NCI-H1092 treated with DMSO at 0.1 percent for 48 hours (cell line): ENCODE measurements at places on chromosomes 6 and 20.

DNA sequence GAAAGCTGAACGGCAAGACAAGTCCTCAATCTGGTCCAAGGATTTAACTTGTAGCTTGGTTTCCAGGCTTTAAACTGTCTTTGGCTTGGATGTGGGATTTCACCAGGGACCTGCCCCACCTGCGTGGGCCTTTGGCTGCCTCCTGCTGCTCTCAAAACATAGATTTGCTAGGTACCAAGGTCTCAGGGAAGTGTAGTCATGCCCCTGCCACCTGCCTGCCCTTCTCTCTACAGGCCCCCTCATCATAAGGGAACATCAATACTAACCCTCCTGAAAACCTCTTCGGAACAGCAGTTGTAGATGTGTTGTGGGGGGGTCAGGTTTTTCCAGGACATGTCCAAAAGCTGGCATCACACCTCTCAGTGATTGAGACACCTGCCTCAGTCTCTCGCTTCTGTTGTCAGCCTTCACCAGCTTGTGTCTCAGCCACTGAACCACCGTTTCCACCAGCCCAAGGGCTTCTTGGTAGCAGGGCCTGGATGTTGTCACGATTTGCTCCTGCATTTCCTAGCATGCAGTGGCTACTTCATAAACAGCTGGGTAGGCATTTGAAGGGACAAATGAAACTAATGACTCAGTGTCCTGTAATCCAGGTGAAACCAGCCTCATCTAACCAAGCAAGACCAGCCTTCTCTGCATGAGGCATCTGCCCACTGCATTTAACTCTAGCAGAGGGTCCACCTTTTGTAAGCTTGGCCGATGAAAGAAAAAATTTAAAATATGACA, 141.6 kb upstream of the THBS2 start:
- DNase-seq, result no peak

- no peak for DNase-seq
Measured at GRCh38 chr6:77457720-77458349, 5.5 kb downstream of the HTR1B start.

DNA sequence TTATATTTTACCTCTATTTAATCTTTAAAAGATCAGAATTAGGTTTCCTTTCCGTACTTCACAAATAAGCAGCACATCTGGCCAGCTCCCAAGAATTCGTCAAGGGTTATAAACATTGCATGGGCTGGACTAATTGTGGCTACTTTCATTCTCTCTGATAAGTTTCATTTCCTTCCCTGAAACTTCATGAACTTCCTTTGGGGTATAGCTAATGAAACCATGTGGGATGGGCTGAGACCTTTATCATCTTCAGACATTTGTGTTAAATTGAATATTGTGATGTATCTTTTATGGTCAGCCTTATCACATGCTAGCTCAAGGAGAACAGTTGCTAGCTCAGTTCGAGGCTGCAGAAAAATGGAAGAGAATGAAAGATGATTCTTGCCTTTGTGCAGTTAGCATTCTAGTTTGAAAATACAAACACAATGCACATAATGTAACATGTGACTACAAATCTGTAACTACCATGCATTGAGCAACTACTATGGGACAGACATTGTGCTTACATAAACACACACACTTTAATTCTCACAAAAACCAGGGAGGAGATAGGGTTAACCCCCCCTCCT, 1.7 kb upstream of the GMPR start:
- DNase-seq, result no peak

DNA sequence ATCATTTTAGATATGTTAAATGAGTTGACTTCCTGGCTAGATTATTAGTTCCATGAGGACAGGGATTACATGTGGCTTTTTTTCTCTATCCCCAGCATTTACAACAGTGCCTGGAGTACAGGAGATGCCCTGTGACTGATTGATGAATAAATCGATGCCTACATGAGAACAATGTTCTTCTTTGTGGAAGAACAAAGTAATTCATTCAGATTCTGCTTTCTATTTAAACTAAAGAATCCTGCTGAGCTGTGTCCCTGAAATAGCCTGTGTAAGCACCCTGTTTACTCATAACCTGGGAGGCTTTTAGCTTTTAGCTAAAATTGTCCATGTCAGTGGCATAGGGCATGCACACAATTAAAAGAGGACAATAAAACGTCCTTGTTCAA, 125.1 kb upstream of the BTBD3 start:
- peak; percentile 7 for DNase-seq

- no peak for DNase-seq
Measured at GRCh38 chr6:45647341-45648261, 269.9 kb upstream of the SUPT3H start.
